Small intestine (tissue), 16 donors: ENCODE measurements at places on chromosomes 7 and 10. TPM values are rescaled to one million over a fixed set of nuclear protein-coding genes. Genes with fewer than 3 reads are reported as not detected.

GRCh38 chr10:102438374-102438773 lies 6.0 kb upstream of the CUEDC2 start:
- H3K4me3 ChIP-seq = no peak overlapping the region
- no peaks in the 10 kb centered on the region for H3K4me1 ChIP-seq
- H3K27ac ChIP-seq = no peak overlapping the region
- H3K27me3 ChIP-seq = no peaks in the 10 kb centered on the region
- DNase-seq = no peak
- H3K36me3 ChIP-seq = no peaks in the 10 kb centered on the region

PAX4 gene
- polyA plus RNA-seq = 4.9 TPM

ZNF282 gene
- polyA plus RNA-seq = 28.4 TPM

CDH23 gene
- polyA plus RNA-seq = 2.5 TPM

SLC29A4 gene
- 1.4 TPM for polyA plus RNA-seq

- peaks cover 36% of the 10 kb centered on the region for H3K4me1 ChIP-seq
- H3K27me3 ChIP-seq = peaks cover 84% of the 10 kb centered on the region
- H3K36me3 ChIP-seq = peaks cover 12% of the 10 kb centered on the region
These were observed 734 bp upstream of the VGF start for GRCh38 chr7:101165958-101166647.

DNA sequence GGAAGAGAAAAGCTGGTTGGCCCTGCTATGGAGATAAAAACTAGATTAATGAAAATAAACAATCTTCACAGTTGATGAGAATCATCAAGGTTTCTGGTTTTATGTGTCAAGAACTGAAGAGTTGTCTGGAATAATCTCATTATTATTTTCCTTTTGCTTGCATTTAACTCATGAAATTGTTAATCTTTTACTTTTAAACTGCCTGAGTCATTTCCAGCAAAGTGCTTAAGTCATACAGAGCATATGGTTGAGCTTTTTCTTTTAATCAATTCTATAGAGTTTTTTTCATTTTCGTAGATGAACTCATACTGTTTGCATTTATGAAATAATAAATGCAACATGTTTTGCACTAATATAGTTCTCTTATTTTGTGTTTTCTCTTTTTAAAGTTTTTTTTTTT lies 747.9 kb downstream of the NXPH1 start:
- no peak overlapping the region for H3K4me3 ChIP-seq
- H3K4me1 ChIP-seq = no peaks in the 10 kb centered on the region
- H3K36me3 ChIP-seq = no peaks in the 10 kb centered on the region
- DNase-seq = no peak
